Hematopoietic multipotent progenitor cell treated with erythropoietin and hydrocortisone succinate and interleukin-3 and kit ligand, for 8 days (in vitro differentiated cells): ENCODE measurements at places on chromosomes 1 and 21.

- no peak for DNase-seq
Observed at GRCh38 chr1:172887162-172887561, 163.6 kb downstream of the TNFSF18 start.

- DNase-seq, result no peak
Observed at GRCh38 chr1:226033991-226034390, 28.5 kb upstream of the H3-3A start.

DNA sequence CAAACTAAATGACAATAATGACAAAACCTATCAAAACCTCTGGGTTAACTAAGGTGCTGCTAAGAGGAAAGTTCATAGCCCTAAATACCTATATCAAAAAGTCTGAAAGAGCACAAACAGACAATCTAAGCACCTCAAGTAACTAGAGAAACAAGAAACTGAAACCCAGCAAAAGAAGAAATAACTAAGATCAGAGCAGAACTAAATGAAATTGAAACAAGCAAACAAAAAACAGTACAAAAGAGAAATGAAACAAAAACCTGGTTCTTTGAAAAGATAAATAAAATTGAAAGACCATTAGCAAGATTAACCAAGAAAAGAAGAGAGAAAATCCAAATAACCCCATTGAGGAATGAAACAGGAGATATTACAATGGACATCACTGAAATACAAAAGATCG lies 44.8 kb upstream of the KIAA0040 start:
- DNase-seq, result no peak

DNA sequence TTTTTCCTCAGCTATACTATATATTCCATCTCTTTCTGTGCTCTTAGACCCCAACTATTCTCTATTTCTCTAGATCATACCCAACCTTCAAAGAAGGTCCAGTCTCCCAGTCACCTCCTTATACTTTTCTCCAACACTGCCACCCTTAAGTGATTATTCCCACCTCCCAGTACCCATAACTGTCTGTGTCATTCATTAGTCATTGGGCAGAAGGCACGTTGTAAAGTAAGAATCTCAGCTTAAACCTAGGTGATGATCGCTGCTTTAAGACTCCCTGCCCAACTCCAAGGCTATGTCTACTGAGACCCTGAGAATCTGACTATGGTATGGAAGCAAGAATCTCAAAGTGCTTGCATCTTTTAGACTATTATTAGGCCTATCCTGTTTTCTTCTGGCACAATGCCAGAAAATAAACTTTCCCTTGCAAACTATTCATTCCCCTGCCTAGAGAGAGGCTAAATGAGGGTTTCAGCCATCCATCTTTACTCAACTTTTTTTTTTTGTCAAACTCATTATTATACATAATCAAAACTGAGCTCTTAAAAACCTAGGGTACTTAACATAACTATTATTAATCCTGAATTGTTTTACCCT lies 174.3 kb upstream of the DPT start:
- DNase-seq, result no peak

DNA sequence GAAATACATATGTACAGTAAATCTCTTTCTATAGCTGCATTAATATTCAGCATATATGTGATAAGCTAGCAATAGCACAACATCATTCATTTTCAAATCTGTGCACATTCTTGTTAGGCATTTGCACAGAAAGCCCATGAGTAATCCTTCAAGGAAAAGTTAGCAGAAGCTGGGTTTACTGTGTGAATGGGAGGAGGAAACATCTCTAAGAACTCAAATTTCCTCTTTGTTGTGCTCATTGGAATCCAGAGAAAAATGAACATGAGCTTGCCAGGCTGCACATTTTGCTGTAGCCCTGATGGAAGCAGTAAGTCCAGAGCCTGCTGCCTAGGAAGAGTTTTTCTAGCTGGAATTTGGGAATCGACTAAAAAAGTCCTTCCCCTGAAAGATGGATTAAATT lies 214.2 kb upstream of the FOXD3 start:
- no peak for DNase-seq
